ENCODE measurements at places on chromosomes 16 and 17.

GRCh38 chr16:89024546-89025060 lies 47.6 kb upstream of the CBFA2T3 start:
- DNase-seq: no peak

GRCh38 chr17:4895657-4896331 lies 3.5 kb upstream of the C17orf107 start:
- DNase-seq: no peak

- peak; percentile 32 for DNase-seq
These were observed 6.2 kb downstream of the SMCR8 start for GRCh38 chr17:18321309-18321708.

DNA sequence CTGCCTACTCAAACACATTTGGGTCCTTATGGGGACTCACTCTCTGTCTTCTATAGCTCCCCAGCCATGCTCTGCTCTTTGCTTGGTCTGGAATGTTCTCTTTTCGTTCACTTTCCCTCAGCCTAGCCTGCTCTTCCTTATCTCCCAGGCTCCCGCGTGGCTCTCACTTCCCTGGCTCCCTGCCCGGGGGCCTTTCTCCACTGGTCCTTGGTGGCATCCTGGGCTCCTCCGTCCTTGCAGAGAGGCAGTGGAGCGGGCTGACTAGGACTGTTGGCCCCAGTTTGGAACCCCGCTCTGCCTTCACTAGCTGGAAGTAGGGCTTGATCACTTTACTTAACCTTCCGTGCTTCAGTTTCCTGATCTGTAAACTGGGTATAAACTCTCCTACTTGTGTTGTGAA lies 31.2 kb downstream of the SHISA6 start:
- DNase-seq: no peak

DNA sequence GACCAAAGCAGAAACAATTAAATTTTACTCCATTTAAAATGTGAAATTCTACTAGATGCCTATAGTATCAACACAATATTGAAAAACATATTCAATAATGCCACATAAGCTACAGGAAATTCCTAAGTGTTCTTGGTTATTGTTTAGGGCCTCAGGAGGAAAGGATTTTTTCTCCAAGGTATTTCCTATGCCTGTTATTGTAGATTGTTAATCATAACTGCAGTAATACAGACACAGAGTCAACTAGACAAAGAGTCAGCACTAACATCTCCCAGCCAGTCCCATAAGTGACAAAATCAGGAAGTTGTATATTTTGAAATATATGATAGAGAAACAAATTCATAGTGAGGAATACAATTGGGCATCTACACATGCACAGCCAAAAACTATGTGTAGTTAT lies 782.7 kb upstream of the KIF2B start:
- no peak for DNase-seq

DNA sequence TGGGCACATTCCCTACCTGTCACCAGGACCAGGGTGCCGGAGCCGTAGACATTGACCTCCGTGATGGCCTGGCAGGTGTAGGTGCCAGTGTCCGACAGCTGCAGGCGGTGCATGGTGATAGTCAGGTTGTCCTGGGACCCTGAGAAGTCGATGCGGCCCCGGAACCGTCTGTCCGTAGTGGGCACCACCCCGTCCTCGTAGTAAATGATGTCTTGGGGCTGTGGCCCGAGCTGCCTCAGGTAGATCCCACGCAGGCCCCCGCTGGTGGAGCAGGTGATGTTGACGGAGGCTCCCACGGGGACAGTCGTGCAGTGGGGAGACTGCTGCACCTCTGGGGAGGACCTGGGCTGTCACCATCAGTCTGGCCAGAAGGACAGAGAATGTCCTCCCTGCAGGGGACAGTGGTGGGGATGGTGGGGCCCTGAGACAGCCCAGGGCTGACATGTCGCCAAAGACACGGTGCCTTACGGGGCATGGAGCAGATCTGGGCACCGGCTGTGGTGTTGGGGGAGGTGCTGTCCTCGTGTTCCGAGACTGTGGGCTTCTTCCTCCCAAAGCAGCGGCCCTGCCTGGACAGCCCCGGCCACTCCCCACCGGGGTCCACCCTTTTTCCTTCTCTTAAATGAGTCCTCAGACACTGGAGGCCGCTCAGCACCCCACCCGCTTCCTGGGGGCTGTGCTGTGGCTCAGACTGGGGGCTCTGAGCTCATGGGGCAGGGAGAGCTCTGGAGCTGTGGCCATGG lies 586 bp downstream of the CD7 start:
- DNase-seq: no peak
